ENCODE measurements at places on chromosomes 16 and 17.

DNA sequence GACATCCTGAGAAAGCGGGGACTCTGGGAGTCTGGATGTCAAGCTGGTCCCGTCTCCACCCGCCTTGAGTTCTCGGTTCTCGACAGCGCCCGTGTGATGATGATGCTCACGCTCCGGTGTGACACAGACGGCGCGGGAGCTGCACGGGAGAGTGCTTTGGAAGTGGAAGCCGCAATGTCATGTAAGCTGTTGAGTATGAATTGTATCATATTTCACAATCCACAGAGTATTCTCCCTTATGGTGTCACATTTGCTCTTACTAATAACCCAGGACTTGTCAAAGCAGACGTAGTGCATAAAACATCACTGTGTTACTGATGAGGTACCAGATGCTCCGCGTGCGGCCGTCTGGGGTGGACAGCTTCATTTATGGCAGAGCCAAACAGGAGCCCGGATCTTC, 217.5 kb upstream of the CHMP6 start:
- DNase-seq, result no peak

DNA sequence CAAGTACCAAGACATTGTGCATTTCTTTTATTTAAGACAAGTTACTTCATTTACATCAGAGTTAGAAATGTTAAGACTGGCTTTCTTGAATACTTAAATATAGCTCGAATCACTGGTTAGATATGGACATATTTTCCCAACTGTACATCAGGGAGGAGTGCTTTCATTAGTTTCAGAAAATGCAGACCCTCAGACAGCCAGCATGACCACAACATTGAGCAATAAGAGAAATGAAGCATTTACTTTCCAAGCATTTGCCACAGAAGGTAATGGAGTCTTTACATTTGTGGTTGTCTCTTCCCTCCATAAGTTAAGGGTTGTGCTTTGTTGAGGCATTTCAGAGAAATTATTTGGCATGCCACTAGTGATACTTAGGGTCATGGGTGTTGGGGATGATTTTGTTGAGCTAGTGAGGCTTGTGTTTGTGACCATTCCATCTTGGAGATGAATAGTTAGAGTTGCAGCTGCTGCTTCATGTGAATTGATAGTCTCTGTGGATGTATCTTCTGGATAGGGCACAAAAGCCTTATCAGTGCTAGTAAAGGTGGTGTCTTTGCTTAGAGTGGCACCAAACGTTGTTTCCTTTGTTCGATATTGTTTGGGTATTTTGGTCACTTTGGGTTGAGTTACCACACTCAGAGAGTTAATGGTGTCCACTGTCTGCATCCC, 2.1 kb downstream of the OMG start:
- no peak for DNase-seq

- no peak for DNase-seq
These were observed 12.2 kb downstream of the MNT start for GRCh38 chr17:2388683-2389055.

- peak; percentile 24 for DNase-seq
These were observed 8.2 kb upstream of the CD300E start for GRCh38 chr17:74631468-74632450.

DNA sequence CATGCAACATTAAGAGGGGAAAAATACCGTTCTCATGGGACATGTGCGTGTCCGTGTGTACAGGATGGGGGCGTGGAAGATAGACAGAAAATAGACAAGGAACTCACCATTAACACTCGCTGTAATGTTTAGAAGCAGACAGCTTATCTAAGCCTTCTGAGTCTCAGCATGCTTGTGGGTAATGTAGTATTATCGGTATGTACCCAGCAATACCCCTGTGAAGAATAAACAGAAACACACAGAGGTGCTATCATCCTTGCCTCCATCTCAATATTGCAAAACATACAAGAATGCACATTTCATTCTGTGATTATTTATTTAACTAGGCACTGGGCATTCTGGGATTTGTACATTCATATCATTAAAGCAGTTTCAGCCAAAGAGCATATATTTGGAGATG, 42.0 kb upstream of the RBFOX1 start:
- DNase-seq, result no peak

- DNase-seq, result peak; percentile 43
These were observed 13.3 kb downstream of the JUP start for GRCh38 chr17:41773190-41773588.

DNA sequence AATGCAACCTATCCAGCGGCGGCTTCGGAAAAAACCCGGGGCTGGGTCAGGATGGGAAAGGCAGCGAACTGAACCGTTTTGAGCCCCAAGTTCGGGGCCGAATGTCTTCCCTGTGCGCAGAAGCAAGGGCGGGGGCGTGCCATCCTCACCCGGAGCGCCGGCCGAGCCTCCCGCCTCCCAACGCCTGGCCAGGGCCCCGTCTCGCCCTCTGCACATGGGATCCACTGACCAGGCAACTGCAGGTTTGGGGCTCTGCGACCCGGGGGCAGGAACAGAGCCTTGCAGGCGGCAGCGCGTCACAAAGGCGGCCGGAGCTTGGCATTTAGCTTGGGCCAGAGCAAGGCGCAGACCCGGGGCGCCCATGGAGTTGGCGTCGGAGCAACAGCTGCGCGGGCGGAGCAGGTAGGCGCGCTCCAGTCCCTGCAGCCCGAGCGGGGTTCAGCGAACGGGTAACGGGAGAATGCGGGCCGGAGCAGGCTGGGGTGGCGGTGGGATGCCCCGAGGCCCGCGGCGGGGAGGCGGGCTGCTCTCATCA, at the start of gene FBXO39:
TSS of gene FBXO39 (plus strand) at position 345 of the 535 bp plus-strand sequence. CDS start 3,654 bp downstream, outside the sequence.
- no peak for DNase-seq

DNA sequence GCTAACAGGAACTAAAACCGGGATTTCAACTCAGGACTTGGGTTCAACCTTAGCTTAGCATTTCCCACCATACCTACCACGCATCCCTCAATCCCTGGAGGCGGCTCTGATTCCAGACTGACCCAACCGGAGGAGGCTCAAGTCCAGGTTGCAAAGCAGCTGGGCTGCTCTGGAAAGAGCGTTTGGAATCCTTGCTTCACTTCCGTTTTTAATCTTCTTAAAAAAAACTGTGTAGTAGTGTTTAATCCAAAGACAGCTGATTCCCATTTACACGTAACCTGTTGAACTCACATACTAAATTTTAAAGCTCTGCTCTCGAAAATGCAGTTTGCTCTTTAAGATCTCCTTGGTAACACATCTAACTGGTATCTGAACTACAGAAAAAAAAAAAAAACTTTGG, 50.0 kb downstream of the NXN start:
- no peak for DNase-seq

GRCh38 chr17:8447799-8448198, 12.1 kb downstream of the NDEL1 start:
- DNase-seq, result no peak

Data from SK-N-DZ (cell line).